RCC 7860 (cell line): ENCODE measurements at places on chromosomes 1 and 21.

DNA sequence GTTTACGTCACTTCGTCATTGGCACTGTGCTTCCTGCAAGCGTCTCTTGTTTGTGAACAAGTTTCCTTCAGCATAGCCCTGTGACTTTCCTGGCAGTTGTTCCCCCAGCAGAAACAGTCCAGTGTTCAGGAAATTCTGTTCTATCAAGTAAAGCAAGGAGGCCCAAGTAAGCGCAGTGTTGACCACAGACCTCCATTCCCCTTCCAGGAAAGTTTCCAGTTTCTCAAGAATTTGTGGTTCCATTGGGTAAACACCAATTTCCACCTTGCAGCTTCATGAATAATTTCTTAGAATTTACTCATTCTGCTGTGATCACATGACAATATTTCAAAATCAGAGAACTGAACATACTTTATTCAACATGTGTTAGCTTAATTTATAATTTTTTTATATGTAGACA, 88.5 kb upstream of the ETV3 start:
- no peak for DNase-seq

DNA sequence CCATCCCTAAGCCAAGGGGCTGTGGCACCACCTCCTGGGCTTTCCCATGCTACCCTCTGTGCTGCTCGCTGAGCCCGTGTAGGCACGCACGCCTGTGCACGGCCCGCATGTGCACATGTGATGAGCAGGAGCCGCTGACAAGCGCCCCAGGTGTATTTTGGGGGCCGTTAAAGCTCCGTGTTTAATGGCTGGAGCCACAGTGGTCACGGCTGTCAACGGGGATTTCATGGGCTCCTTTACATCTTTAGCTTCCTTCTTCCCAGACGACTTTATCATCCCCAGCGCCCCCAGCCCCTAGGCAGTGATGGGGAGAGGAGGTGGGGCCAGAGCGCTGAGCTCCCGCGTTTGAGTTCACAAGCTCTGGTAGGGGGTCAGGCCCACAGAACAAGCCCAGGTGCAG, 11.7 kb upstream of the EPHA8 start:
- DNase-seq = no peak

DNA sequence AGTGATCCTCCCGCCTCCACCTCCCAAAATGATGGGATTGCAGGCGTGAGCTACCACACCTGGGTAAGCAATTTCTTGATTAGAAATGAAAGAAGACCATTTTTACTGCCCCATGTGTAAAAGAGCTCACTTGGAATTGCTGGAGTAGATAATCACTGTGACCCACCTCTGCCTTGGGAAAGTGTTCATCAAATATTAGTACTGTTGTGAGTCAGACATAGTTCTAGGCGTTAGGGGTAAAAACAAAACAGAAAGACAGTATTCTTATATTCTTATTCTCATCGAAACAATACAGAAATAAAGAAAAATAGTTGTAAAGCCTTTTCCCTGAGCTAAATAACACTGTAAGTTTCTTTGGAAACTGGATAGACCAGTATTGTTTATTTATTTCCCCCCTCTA, 36.2 kb downstream of the CELF3 start:
- DNase-seq = peak; percentile 26

GRCh38 chr1:186700722-186701121, 20.5 kb upstream of the PTGS2 start:
- no peak for DNase-seq

DNA sequence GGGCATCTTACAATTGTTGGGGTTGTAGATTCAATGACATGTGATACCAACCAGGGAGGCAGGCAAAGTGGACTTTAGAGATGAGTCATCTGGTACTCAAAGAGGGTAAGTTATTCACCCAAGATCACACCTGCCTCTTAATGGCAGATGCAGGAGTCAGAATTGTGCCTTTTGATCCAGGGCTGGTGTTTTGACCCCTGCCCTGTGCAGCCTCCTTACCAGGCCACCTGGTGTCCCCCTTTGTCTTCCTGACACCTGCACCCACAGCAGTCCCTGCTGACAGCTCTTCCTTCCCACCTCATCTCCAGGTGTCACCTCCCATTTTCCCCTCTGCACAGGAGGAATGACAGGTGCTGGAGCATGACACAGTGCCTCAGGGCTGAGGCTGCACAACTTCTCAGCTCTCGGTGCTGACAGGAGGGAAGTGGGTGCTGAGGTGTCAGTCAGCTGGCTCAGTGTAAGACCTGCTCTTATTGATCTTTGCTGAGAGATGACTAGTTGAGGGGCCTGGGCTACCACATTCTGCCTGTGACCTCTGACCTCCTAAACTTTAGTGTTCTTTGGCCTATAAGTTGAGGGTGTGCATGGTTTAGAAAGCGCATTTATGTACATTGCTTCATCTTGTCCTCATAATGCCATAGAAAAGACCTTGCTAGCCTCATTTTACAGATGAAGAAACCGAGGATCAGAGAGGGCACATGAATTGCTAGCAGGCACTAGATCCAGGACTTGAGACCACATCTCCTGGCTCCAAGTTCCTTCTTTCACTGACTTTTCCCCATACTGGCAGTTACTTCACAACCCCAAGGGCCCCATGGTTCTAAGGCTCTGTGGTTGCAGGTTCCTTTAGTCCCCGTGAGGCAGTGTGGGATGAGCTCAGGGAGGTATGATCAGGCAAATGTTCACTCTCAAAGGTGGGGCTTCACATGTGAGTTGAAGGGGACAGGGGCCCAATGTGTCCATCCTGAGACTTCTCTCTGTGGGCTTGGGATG, 31.3 kb downstream of the CACNA1E start:
- DNase-seq = no peak

GRCh38 chr1:145730467-145730866, 11.2 kb downstream of the CD160 start:
- DNase-seq = no peak

- peak; percentile 22 for DNase-seq
These were observed 77.0 kb downstream of the ZZZ3 start for GRCh38 chr1:77605246-77606026.

DNA sequence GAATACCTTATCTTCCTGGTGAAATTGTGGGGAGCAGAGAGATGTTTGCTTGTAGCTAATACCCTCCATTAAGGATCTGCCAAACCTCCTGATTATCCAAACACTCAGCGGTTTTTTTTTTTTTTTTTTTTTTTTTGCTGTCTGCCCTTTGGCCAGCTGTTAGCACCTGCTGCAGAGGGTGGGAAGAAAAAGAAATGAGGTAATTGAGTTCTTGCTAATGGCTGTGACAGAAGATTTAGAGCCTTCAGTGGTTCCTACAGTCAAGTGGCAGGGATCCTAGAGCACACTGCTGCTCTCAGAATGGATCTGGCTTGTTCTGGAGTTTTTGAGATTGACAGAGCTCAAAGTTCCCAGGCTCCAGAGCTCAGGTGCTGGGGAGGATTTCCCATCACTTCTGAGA, 342.5 kb downstream of the DISC1 start:
- no peak for DNase-seq

DNA sequence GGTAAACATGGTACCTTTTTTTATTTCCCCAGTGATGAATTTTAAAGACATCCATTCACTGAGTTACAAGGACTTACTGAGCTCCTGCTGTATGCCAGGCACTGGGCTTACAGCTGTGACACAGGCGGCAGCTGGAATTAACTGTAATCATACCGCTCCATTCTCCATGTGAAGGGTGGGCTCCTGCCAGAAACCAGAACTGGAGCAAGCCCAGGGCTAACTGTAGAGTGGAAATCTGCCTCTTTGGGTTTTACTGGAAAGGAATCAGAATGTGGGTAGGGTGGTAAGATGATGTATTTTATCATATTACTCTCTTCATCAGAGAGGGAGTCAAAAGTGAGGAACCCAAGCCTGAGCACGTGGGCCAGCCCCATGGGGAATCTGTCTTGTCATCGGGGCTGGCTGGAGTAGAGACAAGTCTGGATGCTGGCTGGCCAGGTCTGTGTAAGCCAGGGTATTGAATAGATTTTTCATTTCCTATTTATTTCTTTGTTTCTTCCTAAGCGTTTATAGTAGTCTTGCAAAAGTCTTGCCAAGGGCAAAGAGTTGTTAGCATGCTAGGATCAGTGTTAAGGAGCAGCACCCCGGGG, 21.5 kb downstream of the FGGY start:
- DNase-seq = no peak

DNA sequence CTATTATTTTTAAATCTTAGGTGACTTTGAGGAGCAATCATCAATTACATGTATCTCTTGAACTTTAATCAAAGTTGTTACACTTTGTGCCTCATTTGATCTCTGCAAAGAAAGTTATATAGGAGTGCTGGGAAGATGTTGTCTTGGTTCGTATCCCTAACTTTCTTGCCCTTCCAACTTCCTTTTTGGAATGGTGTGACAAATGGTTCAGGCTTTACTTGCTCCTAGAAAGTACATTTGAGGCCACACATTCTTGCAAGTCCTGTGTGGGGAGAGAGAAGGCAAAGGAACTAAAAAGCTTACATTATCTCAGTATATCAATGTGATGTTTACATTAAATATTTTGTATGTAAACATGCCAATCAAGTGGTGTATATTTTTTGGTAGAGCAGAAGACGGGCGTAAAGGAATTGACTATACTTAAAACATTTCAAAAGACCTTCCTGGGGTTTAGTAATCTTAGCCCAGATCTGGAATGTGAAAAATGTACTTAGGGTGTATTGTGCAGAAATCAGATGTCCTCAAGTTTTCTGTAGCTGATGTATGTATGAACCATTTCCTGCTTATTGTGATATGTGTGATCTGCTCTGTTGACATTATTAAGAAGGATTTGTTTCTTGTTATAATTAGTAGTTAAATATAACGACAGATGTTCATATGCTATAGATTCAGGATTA, 59.2 kb downstream of the USP25 start:
- no peak for DNase-seq
